Esophagus muscularis mucosa (tissue), 4 donors: ENCODE measurements at places on chromosomes 2 and 18.
A peak's percentile ranks its signal among the peaks of the same experiment; 100 is the strongest.

GRCh38 chr2:164840930-164841718, 499 bp downstream of the COBLL1 start:
- H3K27ac ChIP-seq, result peak overlapping the region; percentile 99
- H3K4me1 ChIP-seq, result peaks cover 49% of the 10 kb centered on the region
- H3K4me3 ChIP-seq, result peak overlapping the region; percentile 94
- H3K27me3 ChIP-seq, result no peaks in the 10 kb centered on the region
- no peaks in the 10 kb centered on the region for H3K36me3 ChIP-seq

- H3K4me1 ChIP-seq, result no peaks in the 10 kb centered on the region
- DNase-seq, result no peak
- peaks cover 20% of the 10 kb centered on the region for H3K36me3 ChIP-seq
- no peak overlapping the region for H3K27ac ChIP-seq
These were observed 338.3 kb downstream of the NBAS start for GRCh38 chr2:15222856-15223255.

DNA sequence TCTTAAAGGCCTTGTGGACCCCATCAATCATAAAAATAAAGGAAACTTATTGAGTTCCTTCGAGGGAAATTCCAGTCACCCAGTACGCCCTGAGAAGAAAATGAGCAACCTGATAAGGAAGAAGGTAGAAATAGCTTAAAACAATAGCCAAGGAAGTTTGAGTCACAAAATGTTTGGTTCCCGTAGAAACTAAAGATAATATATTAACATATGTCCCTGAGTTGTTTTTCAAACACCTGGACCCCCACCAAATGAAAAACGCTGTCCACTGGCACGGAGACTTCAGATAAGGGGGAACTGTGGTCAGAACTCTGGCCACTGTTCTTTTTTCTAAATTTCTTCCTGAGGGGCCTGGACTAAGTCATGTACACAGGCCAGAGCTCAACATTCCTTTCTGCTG, 669.1 kb downstream of the ADCYAP1 start:
- no peaks in the 10 kb centered on the region for H3K4me1 ChIP-seq
- H3K36me3 ChIP-seq, result no peaks in the 10 kb centered on the region
- DNase-seq, result no peak

DNA sequence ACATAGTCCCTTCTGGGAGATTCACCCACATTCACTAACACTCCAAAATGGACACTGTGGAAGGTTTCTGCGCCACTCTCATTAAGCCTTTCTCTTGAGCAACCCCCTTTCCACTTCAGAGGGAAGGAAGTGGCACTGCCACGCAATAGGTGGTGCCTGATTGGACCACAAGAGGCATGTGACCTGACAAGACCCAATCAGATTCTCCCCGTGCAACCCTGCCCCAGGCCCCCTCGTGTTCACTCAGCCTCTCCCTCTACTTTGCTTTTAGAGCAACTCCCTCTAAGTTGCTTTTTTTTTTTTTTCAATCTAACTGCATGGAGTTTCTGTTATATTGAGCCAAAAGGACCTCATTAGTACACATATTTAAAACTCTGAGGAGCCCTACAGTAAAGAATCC, 158.0 kb downstream of the EN1 start:
- no peak for DNase-seq
- H3K27me3 ChIP-seq, result no peaks in the 10 kb centered on the region
- no peaks in the 10 kb centered on the region for H3K36me3 ChIP-seq
- no peak overlapping the region for H3K4me3 ChIP-seq

DNA sequence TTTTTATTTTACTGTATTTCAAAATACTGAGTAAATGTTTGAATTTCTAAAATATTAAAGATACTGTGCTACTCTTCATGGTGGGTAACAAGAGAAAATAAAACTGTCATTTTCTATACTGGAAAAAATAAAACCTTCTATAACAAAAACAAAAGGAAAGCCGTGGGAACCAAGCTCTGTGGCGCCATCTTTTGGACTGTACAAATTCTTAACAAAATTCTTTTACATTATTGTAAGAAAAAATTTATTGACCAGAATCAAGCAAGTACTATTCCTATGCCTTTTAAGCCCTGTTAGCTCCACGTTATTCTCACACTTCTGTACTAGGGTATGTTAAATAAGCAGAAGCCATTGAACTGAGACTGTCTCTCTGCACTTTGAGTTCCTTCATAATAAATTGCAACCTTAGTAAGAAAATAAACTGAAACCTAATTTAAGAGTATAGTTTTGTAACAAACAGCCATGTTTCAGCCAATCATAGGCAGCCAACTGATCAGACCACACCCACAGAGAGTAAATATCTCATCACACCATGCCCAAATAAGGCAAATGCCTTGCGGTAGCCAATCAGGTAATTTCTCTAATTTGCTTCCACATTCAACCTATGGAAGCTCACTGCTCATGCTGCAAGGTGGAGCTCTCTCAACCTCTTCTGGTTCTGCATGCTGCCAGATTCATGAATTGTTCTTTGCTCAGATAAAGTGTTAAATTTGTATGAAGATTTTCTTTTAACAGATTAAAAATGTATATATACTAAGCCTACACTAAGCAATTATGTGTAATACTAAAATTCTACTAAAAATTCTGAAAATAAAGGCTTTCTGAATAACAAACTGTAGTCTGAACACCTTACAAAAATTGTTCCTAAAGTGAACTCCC, 42.2 kb downstream of the HIBCH start:
- no peaks in the 10 kb centered on the region for H3K27me3 ChIP-seq
- no peaks in the 10 kb centered on the region for H3K4me1 ChIP-seq
- no peak overlapping the region for H3K4me3 ChIP-seq
- H3K36me3 ChIP-seq, result no peaks in the 10 kb centered on the region
